NCI-H1417 treated with DMSO at 0.1 percent for 48 hours (cell line): ENCODE measurements at places on chromosomes 4 and X.

- DNase-seq: no peak
These were observed 148.7 kb upstream of the RASGEF1B start for GRCh38 chr4:81620442-81620841.

GRCh38 chr4:111475666-111476065 is 669.6 kb upstream of the FAM241A start:
- DNase-seq: no peak

DNA sequence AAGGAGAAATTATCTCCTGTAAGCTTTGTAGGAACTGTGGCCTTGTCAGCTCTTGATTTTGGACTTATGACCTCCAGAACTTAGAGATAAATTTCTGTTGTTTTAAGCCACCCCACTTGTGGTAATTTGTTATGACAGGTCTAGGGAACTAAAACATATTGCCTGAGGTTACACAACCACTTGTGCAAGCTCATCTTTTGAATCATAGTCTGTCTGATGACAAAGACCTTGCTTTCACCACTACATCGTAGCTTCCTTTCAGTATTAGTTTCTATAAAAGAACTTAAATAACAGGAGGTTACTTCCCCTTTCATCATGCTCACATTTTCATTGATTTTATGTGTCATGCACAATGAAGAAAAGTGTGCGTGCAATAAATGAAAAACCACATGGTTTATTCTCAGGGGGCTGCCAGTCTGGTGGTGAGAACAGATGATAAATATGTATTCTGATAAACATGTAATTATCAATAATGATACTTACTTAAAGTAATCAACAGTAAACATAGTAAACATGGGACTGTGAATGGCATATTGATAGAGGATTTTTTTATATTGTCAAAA is 690.0 kb upstream of the HS3ST1 start:
- no peak for DNase-seq

DNA sequence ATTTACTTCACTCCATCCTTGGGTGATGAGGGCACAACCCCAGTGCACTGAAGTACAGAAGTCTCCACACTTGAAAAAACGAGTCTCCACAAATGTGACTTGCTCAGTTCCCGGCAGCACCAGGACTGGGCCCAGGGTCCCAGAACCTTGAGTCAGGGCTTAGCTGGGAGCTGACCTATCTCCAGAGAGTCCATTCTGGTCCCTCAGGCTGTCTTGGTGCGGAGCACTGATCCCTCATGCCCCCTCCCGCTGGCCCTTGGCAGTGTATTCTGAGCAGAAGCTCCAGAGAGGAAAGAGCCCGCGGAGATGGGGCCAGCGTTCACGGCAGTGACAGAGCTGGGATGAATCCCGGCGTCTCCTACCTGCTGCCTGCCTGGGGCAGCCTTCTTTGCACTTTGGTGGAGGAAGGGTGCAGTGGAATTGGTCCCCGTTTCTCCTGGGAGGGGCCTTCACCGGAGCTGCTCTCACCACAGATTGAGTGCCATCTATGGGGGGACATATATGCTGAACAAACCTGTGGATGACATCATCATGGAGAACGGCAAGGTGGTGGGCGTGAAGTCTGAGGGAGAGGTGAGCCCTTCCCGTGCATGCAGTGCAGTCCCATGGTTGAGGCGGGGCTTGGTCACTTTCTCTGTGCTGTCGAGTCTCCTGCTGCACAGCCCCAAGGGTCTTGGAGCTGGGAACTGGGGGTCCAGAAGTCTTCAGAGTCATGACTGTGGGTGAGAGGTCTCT is 3.2 kb upstream of the FAM50A start:
- DNase-seq: no peak

DNA sequence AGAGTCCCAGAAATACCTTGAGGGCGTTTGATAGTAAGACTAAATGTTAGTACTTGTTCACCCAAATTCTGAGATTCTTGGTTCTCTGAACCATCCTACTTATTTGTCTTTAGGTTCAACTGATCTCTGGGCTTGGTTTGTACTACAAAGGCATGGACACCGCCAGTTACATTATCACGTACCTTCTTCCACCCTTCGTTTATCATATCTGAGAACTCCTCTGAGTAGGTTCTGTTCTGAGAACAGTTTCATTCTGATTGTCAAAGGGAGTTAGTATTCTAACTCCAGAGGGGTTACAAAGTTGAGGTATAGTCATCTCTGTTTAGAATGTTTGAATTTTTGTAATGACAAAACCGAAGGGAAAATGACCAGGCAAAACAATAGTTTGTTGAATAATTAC is 19.3 kb downstream of the ZFX start:
- no peak for DNase-seq

DNA sequence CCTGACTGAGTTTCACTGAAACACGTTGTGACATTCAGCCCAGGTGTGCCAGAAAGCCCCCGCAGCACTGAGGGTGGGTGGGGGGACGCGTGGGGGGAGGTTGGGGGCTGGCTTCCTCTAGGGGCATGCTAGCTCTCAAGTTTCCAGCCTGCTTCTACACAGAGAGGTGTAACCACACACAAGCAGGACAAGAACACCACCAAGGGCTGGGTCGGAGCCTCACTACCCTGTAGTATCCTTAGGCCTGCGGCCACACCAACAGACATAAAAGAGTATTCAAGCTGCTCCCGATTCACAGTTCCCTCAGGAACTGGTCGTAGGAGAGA is 1.8 kb downstream of the USP46 start:
- DNase-seq: no peak

GRCh38 chr4:132660181-132660580 is 488.9 kb upstream of the PCDH10 start:
- DNase-seq: no peak

- no peak for DNase-seq
These were observed 14.3 kb downstream of the FAM47B start for GRCh38 chrX:34956916-34957315.
